ENCODE measurements at places on chromosomes 6 and 20.

GRCh38 chr6:66161546-66162108, 454.6 kb upstream of the EYS start:
- DNase-seq = no peak

DNA sequence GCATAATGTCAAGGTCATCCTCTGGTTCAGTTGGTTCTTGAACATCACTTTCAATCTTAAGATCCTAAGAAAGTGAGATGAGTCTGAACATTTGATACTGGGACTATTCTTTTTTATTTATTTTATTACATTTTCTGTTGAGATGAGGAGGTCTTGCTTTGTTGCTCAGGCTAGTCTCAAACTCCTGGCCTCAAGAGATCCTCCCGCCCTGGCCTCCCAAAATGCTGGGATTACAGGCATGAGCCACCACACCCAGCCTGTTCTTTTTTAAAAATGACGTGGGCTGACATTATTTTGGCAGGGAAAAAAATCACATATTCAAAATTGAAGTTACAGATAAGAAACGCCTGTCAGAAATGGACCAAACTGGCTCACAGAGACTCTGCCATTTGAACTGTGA, 13.5 kb downstream of the EIF2S2 start:
- DNase-seq = no peak

DNA sequence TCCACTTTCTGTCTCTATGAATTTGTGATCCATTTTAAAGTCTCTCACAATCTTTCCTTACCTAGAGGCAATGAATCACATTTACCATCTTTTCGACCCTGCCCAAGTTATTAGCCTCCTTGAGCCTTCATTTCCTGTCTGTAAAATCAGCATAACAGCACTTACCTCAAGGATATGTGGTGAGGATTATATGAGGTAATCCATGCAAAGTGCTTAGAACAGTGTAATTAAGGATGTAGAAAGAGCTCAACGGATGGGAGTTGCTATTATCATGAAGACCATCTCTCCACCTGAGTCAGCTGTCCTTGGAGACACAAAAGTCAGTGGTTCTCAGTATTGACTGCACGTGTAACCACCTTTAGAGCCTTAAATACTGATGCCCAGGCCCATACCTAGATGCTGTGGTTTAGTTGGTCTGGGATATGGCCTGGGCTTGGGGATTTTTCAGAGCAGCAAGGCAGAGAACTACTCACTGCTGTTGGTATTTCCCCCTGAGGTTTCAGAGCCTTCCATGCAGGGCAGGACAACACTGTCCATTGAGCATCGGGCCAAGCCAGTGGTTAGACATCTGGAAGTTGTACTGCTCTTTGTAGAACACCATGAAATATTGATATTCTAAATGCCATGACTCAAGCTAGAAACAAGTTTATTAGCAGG, 55.8 kb downstream of the LYRM2 start:
- no peak for DNase-seq

- no peak for DNase-seq
Observed at GRCh38 chr20:47802226-47802920, 17.1 kb upstream of the SULF2 start.

DNA sequence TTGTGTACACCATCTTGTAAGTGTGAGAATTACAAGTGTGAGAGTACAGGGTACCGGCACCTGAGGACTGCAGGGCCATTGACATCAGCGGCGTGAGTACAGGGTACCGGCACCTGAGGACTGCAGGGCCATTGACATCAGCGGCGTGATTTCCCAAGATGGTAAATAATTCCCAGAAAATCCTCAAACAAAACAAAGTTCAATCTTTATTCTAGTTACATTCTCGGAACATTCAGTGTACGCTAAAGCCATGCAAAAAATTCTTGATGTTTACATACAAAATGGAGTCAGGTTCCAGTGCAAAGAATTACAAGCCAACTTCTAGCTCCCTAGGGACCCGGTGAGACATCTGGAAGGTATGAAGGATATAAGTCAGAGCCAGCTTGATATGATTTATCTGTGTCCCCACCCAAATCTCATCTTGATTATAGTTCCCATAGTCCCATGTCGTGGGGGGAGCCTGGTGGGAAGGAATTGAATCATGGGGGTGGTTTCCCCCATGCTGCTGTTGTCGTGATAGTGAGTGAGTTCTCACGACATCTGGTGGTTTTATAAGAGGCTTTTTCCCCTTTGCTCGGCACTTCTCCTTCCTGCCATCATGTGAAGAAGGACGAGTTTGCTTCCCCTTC, 172.7 kb downstream of the TTLL2 start:
- no peak for DNase-seq

- no peak for DNase-seq
Observed at GRCh38 chr20:51097351-51098120, 74.6 kb upstream of the KCNG1 start.

- DNase-seq = no peak
Observed at GRCh38 chr6:25180630-25181349, 98.4 kb upstream of the CARMIL1 start.

- no peak for DNase-seq
Observed at GRCh38 chr20:42963796-42964195, 225.9 kb downstream of the PTPRT start.

GRCh38 chr6:149500096-149500495, 15.3 kb upstream of the ZC3H12D start:
- DNase-seq = no peak

- DNase-seq = no peak
Observed at GRCh38 chr6:156794546-156795354, 17.6 kb downstream of the ARID1B start.

DNA sequence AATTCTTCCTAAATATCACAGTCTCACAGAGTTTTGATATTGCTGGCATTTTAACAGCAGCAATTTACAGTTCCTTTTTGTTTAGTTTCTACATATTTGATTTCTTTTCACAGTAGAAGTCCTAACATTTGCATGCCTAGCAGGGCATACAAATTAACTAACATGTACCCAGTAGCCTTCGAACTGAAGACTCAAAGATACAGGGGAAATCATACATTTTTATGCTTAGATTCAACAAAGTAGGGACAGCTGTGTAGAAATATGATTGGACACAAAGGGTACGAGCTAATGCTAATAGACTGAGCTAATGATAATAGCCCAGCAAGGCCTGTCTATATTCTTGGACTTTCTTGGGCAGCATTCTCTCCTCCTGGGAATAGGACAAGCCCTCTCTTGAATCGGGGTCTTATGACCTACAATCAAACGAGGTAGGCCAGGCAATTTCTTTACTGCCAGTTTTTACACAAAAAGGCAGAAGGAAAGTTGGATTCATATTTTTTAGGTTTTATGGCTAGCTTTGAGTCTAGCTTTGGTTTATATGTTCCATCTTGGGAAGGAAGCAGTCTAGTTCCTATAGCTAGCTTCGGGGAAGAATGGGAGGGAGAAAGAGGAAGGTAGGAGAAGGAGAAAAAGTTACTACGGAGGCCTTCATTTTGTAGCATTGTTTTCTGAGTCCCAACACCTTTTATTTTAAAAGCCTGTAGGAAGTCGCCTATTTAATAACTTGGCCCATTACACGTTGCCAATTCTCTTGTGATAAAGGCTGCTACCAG, 115.8 kb downstream of the HFE start:
- DNase-seq = no peak

Data from D721Med (cell line).